ENCODE measurements at places on chromosomes 3 and 15. TPM values are rescaled to one million over a fixed set of nuclear protein-coding genes. Genes with fewer than 3 reads are reported as not detected.

- no peak overlapping the region for H3K27ac ChIP-seq
- no peaks in the 10 kb centered on the region for H3K27me3 ChIP-seq
- no peak for DNase-seq
- no peak overlapping the region for H3K4me3 ChIP-seq
Measured at GRCh38 chr3:43968465-43968864, 273.2 kb upstream of the TOPAZ1 start.

SH2D7 gene
- not detected for total RNA-seq

DPPA2 gene
- total RNA-seq, result 1.1 TPM

GRCh38 chr3:83559082-83559481 is 1399.7 kb upstream of the CADM2 start:
- no peaks in the 10 kb centered on the region for H3K36me3 ChIP-seq
- no peak for DNase-seq
- no peaks in the 10 kb centered on the region for H3K4me1 ChIP-seq

DNA sequence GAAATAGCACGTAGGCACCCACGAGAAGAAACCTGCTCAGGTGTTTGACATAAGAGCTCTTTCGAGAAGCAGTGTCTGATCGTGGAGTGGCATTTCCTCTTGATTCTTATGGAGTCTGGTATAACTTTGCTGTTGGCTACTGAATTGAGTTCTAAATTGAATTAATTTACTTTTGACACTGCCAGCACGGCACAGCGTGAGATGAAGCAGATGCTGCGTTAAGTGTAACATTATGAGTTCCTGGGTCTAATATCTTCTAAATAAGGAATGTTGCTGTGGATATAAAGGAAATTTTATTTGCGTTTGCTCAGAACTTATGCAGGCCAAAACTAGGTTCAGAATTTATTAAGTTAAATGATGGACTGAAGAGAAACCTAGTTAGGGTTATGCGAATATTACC is 919.9 kb downstream of the TUSC7 start:
- no peak for DNase-seq
- no peaks in the 10 kb centered on the region for H3K36me3 ChIP-seq
- H3K27ac ChIP-seq, result no peak overlapping the region
- no peaks in the 10 kb centered on the region for H3K27me3 ChIP-seq

DNA sequence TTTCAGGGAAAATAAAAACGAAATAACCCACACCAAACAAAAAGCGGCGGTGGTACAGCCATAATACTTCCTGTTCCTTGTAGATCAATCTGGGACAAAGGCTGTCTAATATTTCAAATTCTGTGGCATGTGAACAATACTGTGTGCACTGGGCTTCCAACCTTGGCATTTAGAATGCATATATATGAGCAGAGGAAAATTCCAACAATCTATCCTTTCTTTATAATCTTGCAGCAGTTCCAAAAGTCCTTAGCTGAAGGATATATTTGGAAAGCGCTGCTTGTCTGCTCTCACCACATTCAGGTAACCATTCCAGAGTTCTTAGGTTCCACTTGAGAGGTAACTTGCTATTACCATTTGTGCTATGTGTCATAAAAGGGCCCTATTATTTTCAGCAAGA is 231.8 kb downstream of the RBMS3 start:
- H3K36me3 ChIP-seq, result peaks cover 11% of the 10 kb centered on the region
- H3K4me3 ChIP-seq, result no peak overlapping the region
- peaks cover 27% of the 10 kb centered on the region for H3K4me1 ChIP-seq
- H3K27me3 ChIP-seq, result no peaks in the 10 kb centered on the region

DNA sequence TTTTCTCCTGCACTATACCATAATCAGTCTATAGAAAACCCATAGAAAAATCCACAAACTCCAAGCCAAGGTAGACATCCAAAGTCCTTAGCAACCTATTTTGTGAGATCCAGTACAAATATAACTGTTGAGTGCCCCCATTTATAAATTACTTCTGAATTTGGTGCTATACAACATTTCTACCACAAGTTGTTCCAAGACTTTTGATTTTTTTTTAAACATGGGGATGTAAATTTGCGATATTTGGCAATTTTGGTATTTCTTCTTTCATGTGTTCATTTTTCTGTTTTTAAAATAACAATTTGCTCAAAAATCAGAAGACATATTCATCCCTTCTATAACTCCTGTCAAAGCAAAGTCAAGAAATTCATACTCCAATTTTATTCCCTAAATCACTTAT is 763.8 kb downstream of the ROBO1 start:
- H3K27me3 ChIP-seq, result no peaks in the 10 kb centered on the region
- peaks cover 29% of the 10 kb centered on the region for H3K4me1 ChIP-seq
- DNase-seq, result no peak
- H3K4me3 ChIP-seq, result no peak overlapping the region

USP8 gene
- total RNA-seq, result 40.5 TPM

- H3K27me3 ChIP-seq, result no peaks in the 10 kb centered on the region
- H3K4me3 ChIP-seq, result no peak overlapping the region
- no peaks in the 10 kb centered on the region for H3K36me3 ChIP-seq
- H3K27ac ChIP-seq, result no peak overlapping the region
- DNase-seq, result no peak
Measured at GRCh38 chr3:15281817-15282216, 50.6 kb downstream of the SH3BP5 start.

GOLGA6L7 gene
- not detected for total RNA-seq

- peak overlapping the region; percentile 6 for H3K4me3 ChIP-seq
- peaks cover 12% of the 10 kb centered on the region for H3K36me3 ChIP-seq
- DNase-seq, result no peak
- H3K4me1 ChIP-seq, result peaks cover 31% of the 10 kb centered on the region
Measured at GRCh38 chr15:95210436-95210981, 979.1 kb downstream of the MCTP2 start.

DNA sequence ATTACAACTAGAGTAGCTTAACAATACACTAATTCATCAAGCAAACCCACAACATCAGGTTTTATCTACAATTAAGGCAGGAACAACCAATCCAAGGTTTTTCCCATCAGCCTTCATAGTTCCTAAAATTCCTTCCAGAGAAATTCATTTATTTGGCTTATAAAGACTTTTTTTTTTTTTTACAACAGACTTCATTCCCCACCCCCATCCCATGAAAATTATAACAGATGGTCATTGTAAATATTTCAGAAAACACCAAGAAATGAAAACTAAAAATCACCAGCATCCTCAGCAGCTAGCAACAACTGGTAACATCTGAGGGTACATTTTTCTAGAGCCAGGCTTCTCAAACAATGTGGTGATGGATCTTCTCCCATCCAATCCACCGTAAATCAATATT is 11.0 kb downstream of the SH3BP5 start:
- H3K4me1 ChIP-seq, result peaks cover 11% of the 10 kb centered on the region
- no peaks in the 10 kb centered on the region for H3K27me3 ChIP-seq
- no peak overlapping the region for H3K4me3 ChIP-seq
- no peaks in the 10 kb centered on the region for H3K36me3 ChIP-seq
- no peak overlapping the region for H3K27ac ChIP-seq

- no peak overlapping the region for H3K27ac ChIP-seq
- DNase-seq, result no peak
- H3K27me3 ChIP-seq, result no peaks in the 10 kb centered on the region
- H3K36me3 ChIP-seq, result no peaks in the 10 kb centered on the region
- H3K4me1 ChIP-seq, result no peaks in the 10 kb centered on the region
Measured at GRCh38 chr15:25703726-25704125, 159.4 kb downstream of the ATP10A start.

CCR5 gene
- total RNA-seq, result not detected

COL7A1 gene
- 28.7 TPM for total RNA-seq

- no peaks in the 10 kb centered on the region for H3K36me3 ChIP-seq
- no peak overlapping the region for H3K27ac ChIP-seq
- DNase-seq, result no peak
- H3K4me1 ChIP-seq, result peaks cover 25% of the 10 kb centered on the region
- H3K27me3 ChIP-seq, result no peaks in the 10 kb centered on the region
Measured at GRCh38 chr15:69391046-69391757, 22.9 kb upstream of the KIF23 start.

SMC4 gene
- 180 TPM for total RNA-seq

PTH1R gene
- total RNA-seq, result 0.34 TPM

GRCh38 chr3:36318621-36319200 is 61.6 kb upstream of the STAC start:
- no peak for DNase-seq
- H3K4me1 ChIP-seq, result no peaks in the 10 kb centered on the region
- H3K27ac ChIP-seq, result no peak overlapping the region
- peaks cover 5% of the 10 kb centered on the region for H3K27me3 ChIP-seq
- no peak overlapping the region for H3K4me3 ChIP-seq

DNA sequence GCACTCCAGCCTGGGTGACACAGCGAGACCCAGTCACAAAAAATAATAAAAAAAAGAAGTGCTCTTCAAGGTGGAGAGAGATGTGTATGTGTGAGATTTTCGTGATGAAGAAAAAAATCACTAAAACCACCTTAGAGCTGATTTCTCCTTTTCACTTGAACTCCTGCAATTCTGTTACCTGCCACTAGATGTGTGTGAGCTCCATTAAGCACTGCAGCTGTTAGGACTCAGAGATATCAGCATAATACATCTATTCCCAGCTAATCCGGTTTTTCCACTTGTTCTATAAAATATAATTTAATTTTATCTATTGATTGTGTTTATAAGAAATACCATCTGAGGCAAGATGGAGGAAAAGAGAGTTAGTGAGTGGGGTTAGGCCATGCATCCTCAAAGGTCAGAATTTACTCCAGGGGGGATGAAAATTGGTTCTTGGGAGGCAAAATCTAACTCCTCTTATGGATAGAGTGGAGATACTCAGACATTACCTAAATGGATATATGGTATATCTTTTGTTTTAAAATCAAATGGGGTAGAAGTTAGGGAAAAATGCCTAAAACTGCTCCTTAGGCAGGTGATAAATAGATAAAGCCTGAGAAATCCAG is 152.7 kb downstream of the IL20RB start:
- H3K4me1 ChIP-seq, result peaks cover 24% of the 10 kb centered on the region
- H3K4me3 ChIP-seq, result no peak overlapping the region
- H3K27me3 ChIP-seq, result peaks cover 18% of the 10 kb centered on the region
- H3K36me3 ChIP-seq, result no peaks in the 10 kb centered on the region

SSUH2 gene
- 18.0 TPM for total RNA-seq

GRCh38 chr3:87553058-87553457 is 276.7 kb upstream of the POU1F1 start:
- no peaks in the 10 kb centered on the region for H3K27me3 ChIP-seq
- H3K4me3 ChIP-seq, result no peak overlapping the region
- H3K27ac ChIP-seq, result no peak overlapping the region
- H3K36me3 ChIP-seq, result no peaks in the 10 kb centered on the region
- DNase-seq, result no peak

- no peak for DNase-seq
- no peaks in the 10 kb centered on the region for H3K27me3 ChIP-seq
- H3K4me1 ChIP-seq, result no peaks in the 10 kb centered on the region
- no peak overlapping the region for H3K27ac ChIP-seq
Measured at GRCh38 chr3:178325330-178325729, 210.9 kb upstream of the KCNMB2 start.

DNA sequence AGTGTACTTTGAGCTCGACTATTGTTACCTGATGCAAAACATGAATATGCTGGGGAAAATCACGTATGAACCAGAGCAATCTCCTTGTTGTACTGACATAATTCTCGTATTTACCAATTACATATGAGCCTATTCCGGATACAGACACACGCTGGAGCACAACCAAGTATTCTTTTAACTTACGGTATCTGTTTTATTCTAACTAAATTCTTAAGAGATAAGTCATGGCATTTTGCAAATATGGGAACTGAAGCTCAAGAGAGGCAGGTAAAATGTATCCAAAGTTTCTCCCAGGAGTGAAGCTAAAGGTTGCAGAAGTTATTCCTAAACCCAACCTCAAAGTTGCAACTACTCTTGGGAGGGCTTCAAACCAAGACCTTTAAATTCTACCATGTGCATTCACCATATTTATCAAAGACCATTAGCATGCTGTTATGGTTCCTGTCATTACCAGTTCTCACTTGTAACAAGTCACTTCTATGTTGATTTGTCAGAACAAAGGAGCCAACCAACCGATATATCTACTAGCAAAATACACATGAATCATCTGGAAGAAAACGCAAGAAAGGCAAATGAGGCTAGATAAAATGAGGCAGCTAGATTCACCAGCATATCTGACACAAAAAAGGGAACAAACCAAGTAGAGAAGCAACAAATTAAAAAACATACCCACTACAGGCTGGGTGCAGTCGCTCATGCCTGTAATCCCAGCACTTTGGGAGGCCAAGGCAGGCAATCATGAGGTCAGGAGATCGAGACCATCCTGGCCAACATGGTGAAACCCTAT is 17.8 kb downstream of the TBL1XR1 start:
- no peak for DNase-seq
- peaks cover 34% of the 10 kb centered on the region for H3K4me1 ChIP-seq
- H3K27ac ChIP-seq, result no peak overlapping the region

DNA sequence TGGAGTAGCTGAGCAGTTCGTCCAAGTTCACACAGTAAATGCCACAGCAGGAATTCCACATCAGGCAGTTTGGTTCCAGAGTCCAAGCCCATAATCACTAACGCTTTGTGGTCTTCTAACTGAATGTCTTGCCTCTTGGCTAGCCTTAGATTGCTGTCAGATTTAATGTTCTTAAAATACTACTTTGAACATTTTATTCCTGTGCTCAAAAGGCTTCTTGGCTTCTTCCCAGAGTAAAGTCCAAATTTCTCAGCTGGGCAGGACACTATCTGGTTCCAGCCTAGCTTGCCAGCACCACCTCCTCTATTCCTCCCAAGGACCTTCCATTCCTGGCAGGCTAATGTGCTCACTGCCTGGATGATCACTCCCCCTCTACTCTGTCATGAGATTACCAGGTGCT is 256.9 kb downstream of the SQOR start:
- no peaks in the 10 kb centered on the region for H3K4me1 ChIP-seq
- H3K27me3 ChIP-seq, result no peaks in the 10 kb centered on the region
- no peak overlapping the region for H3K4me3 ChIP-seq
- peaks cover 3% of the 10 kb centered on the region for H3K36me3 ChIP-seq
- H3K27ac ChIP-seq, result no peak overlapping the region

DNA sequence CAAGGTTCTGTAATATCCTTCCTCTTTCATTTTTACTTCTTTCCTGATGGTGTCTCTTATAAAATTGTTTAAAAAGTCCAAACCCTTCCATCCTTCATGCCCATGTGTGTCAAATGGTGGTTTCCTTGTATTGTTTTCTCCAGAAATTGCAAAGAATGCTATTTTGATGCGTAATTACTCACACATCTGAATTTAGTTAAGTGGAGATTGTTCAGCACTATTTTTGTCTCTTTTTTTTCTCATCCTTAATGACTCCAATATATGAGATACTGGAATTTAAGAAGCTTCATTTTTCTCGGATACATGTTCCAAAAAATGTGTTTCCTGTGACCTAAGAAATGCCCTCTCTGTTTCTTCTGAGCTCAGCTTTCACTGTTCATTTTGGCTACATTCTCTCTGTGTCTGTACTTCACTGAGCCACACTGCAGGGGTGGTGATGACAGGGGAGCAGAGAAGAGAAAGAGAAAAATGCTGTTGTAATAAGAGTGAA is 799.8 kb downstream of the DIPK2A start:
- DNase-seq, result no peak
- no peaks in the 10 kb centered on the region for H3K36me3 ChIP-seq
- H3K4me3 ChIP-seq, result no peak overlapping the region
- no peaks in the 10 kb centered on the region for H3K4me1 ChIP-seq

- no peaks in the 10 kb centered on the region for H3K27me3 ChIP-seq
- no peak for DNase-seq
- no peaks in the 10 kb centered on the region for H3K36me3 ChIP-seq
- no peaks in the 10 kb centered on the region for H3K4me1 ChIP-seq
- H3K4me3 ChIP-seq, result no peak overlapping the region
Measured at GRCh38 chr3:194838236-194838635, 152.6 kb downstream of the FAM43A start.

GRCh38 chr15:65286704-65287519 is at the start of gene PARP16:
TSS of gene PARP16 (minus strand) at chr15:65286883. CDS start at chr15:65286426, 457 bp downstream.
- H3K4me3 ChIP-seq, result peak within 1 kb of the TSS; percentile 88
- peaks cover 40% of the 10 kb centered on the region for H3K4me1 ChIP-seq
- H3K27ac ChIP-seq, result peak within 1 kb of the TSS; percentile 97

GRCh38 chr3:130291148-130291547 is 54.3 kb upstream of the COL6A5 start:
- H3K36me3 ChIP-seq, result peaks cover 4% of the 10 kb centered on the region
- H3K4me1 ChIP-seq, result no peaks in the 10 kb centered on the region
- H3K27ac ChIP-seq, result no peak overlapping the region
- H3K27me3 ChIP-seq, result peaks cover 17% of the 10 kb centered on the region
- H3K4me3 ChIP-seq, result no peak overlapping the region
- DNase-seq, result no peak
